ENCODE measurements at places on chromosomes 2 and 18. TPM values are rescaled to one million over a fixed set of nuclear protein-coding genes. Genes with fewer than 3 reads are reported as not detected.

The SH3YL1 gene
- total RNA-seq: 21.7 TPM

DNA sequence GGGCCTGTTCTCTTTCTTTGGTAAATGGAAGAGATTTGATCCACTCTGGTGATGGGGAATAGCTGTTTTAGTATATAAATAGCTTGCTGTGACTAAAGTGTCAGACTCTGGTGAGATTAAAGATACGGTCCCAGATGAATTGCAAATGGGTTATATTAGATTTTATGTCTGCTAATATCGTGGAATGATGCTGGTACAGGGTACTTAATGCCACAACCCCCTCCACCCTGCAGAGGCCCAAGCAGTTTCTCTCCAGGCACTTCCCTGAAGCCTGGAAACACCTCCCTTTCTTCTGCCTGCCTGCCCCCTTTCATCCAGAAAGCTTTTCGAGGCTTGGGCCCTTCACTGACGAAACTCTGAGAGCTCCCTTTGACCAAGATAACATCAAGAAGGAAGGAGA is 21.4 kb upstream of the RFX8 start:
- peaks cover 23% of the 10 kb centered on the region for H3K4me1 ChIP-seq
- no peak overlapping the region for H3K27ac ChIP-seq
- no peaks in the 10 kb centered on the region for H3K36me3 ChIP-seq
- H3K4me3 ChIP-seq: no peak overlapping the region
- H3K27me3 ChIP-seq: no peaks in the 10 kb centered on the region

GRCh38 chr2:60780721-60781120 is 24.7 kb downstream of the PAPOLG start:
- H3K4me3 ChIP-seq: no peak overlapping the region
- H3K27ac ChIP-seq: no peak overlapping the region
- H3K27me3 ChIP-seq: no peaks in the 10 kb centered on the region
- H3K36me3 ChIP-seq: peaks cover 76% of the 10 kb centered on the region

- no peaks in the 10 kb centered on the region for H3K4me1 ChIP-seq
- H3K4me3 ChIP-seq: no peak overlapping the region
- H3K27ac ChIP-seq: no peak overlapping the region
These were observed 521.0 kb downstream of the PLCL1 start for GRCh38 chr2:198325359-198325758.

All from SJCRH30 (cell line).